Osteoblast (primary cell): ENCODE measurements at places on chromosomes 3 and 15. TPM values are rescaled to one million over a fixed set of nuclear protein-coding genes. Genes with fewer than 3 reads are reported as not detected.

GRCh38 chr3:14907043-14907966, 40.1 kb upstream of the NR2C2 start:
- no peak for DNase-seq

The PPM1L gene
- total RNA-seq: 2.4 and 4.3 TPM in 2 replicates

GRCh38 chr3:178810181-178810580, 261.4 kb downstream of the ZMAT3 start:
- no peak for DNase-seq

The PLD1 gene
- total RNA-seq: 18.1 and 29.5 TPM in 2 replicates

The ZNF717 gene
- 17.7 and 18.5 TPM in 2 replicates for total RNA-seq

- no peak for DNase-seq
Observed at GRCh38 chr3:171013822-171014748, 12.4 kb downstream of the SLC2A2 start.

The CFAP91 gene
- total RNA-seq: 0.36 and 0.59 TPM in 2 replicates

The MGLL gene
- 10.6 and 18.1 TPM in 2 replicates for total RNA-seq

The CHST2 gene
- total RNA-seq: 13.8 and 16.5 TPM in 2 replicates

The SLC7A14 gene
- 0.29 and 0.36 TPM in 2 replicates for total RNA-seq

The RARB gene
- total RNA-seq: 4.1 and 7.6 TPM in 2 replicates

- DNase-seq: peak; percentile 96
Observed at GRCh38 chr15:63610209-63610841, 13.1 kb downstream of the FBXL22 start.

DNA sequence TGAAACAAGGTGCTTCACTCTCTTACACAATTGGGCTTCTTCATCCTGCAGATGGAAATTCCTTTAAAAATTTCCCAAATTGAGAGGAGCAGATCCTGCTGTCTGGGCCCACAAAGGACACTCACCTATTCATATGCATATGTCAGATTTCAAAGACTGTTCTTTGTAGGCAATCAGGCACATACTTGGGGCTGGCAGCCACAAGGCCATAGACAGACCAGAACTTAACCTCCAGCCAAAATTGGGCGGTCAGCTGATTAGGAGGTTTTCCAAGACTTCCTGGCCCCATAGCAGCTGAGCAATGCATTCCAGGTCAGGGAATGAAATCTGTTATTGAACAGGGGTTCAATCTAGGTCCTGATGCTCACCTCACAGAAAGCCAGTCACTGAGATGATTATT, 15.0 kb upstream of the HPS3 start:
- peak; percentile 31 for DNase-seq

GRCh38 chr3:186823386-186823785, 17.1 kb upstream of the RFC4 start:
- no peak for DNase-seq

The SAMMSON gene
- not detected in 2 replicates for total RNA-seq

- no peak for DNase-seq
Observed at GRCh38 chr3:39445927-39446326, 21.6 kb upstream of the MOBP start.

GRCh38 chr3:174863488-174863887, 4.4 kb downstream of the NAALADL2 start:
- no peak for DNase-seq

DNA sequence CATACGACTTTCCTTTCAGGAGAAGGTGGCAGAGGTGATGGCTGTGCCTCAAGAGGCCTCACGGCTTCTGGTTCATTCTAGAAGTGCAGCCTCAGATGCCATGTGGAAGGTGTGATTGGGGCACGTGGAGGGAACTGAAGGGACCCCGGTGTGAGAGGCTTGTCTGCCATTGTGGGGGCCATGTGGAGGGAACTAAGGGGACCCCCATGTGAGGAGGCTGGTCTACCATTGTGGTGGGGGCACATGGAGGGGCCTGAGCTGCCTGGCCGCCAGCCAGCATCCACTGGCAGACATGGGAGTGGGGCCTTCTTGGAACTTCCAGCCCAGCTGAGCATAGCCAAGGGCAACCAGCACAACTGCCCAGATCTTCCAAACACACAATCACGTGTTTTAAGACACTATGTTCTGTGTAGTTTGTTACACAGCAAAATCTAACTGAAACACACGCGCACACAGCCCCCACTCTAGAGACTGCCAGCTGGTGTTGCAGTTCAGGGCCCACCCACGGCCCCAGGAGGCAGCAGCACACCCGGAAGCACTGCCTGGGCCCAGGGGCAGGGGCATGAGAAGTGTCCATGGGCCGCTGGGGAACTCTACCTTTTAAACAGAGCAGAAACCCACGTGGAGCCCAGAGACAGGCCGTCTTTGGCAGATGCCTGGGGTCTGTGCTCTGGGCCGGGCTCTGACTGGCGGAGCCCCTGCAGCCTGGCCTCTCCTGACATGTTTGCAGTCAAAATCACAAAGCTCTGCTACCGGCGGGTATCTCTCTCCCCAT, 66.8 kb downstream of the IQSEC1 start:
- no peak for DNase-seq

The DNAJC19 gene
- 27.9 and 34.2 TPM in 2 replicates for total RNA-seq

GRCh38 chr15:66045542-66045941, 176.3 kb downstream of the RAB11A start:
- DNase-seq: no peak

The A4GNT gene
- total RNA-seq: not detected in 2 replicates

DNA sequence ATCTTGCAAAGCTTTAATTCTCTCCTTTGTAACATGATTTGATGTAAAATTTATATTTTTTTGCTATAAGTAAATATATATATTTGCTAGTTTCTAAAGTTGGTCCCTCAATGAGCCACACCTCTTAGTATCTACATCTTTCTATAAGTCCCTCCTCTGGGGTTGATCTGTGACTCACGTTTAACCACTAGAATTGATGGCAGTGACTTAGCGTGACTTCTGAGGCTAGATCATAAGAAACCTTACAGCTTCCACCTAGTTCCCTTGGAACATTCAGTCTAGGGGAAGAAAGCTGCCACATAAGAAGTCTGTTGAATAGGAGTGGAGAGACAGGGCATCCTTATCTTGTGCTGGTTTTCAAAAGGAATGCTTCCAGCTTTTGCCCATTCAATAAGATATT, 56.6 kb upstream of the TNIK start:
- DNase-seq: no peak

DNA sequence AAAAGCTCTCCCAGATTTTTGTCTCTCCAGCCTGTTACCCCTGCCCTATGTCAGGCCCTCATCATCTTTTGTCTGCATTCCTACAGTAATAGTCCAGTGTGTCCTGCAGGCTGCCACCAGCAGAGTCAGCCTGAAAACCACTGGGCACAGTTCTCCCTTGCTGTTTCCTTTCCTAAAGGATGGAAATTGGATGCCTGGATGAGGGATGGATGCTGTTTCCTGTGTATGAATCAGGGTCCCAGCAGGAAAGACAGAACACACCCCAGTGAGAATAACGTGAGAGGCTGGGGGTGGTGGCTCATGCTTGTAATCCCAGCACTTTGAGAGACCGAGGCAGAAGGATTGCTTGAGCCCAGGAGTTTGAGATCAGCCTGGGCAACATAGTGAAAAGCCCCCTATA, 3.3 kb upstream of the SNX33 start:
- peak; percentile 67 for DNase-seq

DNA sequence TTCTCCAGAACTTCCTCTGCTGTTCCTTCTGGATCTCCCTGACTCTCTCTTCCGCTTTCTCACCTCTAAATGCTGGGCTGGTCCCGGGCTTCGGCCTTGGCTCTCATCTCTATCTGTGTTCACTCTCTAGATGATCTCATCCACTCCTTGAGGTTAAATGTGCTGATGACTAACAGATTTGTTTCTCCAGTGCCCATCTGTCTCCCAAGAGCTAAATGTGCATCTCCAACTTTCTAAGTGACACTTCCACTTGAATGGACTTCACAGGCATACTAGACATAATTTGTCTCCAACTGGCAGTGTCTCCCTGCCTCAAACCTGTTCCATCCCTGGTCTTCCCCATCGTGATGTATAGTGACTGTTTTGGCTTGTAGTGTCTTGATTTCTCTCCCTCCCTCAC, 95.3 kb downstream of the ITPR1 start:
- DNase-seq: no peak

- no peak for DNase-seq
Observed at GRCh38 chr3:192122832-192123594, 604.3 kb downstream of the FGF12 start.

The C2CD4A gene
- total RNA-seq: under 0.01 TPM in 1 of 2 replicates, not detected in the other

GRCh38 chr3:58434990-58435389, 1.4 kb upstream of the PDHB start:
- peak; percentile 86 for DNase-seq

- no peak for DNase-seq
Observed at GRCh38 chr15:49145651-49146609, 9.5 kb downstream of the COPS2 start.

- peak; percentile 81 for DNase-seq
Observed at GRCh38 chr3:52286777-52287110, 884 bp upstream of the GLYCTK start.

DNA sequence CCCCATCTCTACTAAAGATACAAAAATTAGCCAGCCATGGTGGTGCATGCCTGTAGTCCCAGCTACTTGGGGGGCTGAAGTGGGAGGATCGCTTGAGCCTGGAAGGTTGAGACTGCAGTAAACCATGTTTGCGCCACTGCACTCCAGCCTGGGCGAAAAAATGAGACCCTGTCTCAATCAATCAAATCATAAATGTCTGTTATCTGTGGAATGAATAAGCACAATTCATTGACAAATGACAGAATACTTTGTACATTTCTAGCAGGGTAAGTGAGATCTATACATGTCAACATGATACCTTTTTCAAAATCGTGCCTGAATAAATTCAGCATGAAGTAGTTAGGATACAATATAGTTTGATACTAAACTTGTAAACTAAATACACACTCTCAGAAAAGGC, 181.2 kb downstream of the FOXP1 start:
- DNase-seq: peak; percentile 10

DNA sequence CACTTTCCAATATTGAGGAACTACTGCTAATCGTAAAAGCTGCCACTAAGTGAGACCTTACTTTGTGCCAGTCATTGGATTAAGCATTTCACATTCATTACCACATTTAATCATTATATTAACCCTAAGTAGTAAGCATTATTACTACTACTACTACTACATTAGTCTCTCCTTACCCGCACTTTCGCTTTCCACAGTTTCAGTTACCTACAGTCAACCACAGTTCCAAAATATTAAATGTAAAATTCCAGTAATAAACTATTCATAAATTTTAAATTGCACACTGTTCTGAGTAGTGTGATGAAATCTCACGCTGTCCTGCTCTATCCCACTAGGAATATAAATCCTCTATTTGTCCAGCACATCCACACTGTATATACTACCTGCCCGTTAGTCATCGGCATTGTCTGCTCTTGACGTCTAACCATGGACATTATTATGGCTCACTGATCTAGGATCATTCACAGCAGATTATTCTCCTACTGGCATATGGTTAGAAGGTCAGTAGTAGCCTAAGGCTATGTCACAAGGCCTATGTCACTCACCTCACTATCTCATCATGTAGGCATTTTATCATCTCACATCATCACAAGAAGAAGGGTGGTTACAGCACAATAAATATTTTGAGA, 121.1 kb downstream of the GSK3B start:
- no peak for DNase-seq

GRCh38 chr3:70358978-70359580, 46.6 kb upstream of the MDFIC2 start:
- DNase-seq: no peak

DNA sequence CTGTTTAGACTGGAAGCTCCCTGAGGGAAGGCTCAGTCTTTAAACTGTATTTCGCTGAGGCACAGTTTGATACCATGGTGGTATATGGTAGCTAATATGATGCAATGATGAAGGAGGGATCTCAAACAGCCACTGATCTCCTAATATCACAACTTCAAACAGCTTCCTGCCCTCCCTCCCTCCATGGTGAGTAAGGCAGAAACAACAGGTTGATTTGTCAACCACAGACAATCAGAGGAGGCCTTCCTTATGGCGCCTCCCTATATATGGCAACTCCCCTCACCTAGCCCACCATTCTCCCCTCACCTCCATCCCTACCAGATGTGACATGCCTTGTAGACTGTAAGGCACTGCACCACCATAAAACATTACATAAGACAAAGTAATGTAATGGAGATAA, 316.5 kb upstream of the ICE2 start:
- DNase-seq: no peak

The WDR82 gene
- 54.2 and 58.3 TPM in 2 replicates for total RNA-seq

DNA sequence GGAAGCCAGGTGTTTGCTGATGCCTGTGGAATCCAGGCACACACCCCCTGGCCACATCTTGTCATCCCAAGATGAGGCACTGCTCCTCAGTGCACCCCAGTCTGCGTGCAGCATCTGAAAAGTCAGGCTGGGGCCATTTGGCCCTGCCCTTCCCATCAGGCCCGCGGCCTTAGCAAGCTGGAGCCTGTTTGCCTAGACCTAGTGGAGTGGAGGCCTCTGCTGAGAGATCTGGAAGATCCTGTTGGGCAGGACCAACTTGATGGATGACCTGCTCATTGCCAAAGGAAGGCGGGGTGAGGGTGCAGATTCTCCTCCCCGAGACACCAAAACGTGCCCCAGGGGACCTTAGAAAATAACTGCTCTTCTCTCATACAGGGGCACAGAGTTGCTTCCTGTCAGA, 220.2 kb downstream of the SHQ1 start:
- no peak for DNase-seq

The KCNAB1 gene
- under 0.01 and 0.36 TPM in 2 replicates for total RNA-seq

GRCh38 chr15:80160570-80161156, 7.9 kb downstream of the FAH start:
- peak; percentile 89 for DNase-seq

GRCh38 chr3:178703268-178703975, 167.2 kb downstream of the KCNMB2 start:
- no peak for DNase-seq

GRCh38 chr3:18208856-18209255, 216.3 kb downstream of the SATB1 start:
- no peak for DNase-seq

The SRGAP3 gene
- 2.5 and 4.7 TPM in 2 replicates for total RNA-seq

The KLHDC8B gene
- total RNA-seq: 16.6 and 18.3 TPM in 2 replicates

DNA sequence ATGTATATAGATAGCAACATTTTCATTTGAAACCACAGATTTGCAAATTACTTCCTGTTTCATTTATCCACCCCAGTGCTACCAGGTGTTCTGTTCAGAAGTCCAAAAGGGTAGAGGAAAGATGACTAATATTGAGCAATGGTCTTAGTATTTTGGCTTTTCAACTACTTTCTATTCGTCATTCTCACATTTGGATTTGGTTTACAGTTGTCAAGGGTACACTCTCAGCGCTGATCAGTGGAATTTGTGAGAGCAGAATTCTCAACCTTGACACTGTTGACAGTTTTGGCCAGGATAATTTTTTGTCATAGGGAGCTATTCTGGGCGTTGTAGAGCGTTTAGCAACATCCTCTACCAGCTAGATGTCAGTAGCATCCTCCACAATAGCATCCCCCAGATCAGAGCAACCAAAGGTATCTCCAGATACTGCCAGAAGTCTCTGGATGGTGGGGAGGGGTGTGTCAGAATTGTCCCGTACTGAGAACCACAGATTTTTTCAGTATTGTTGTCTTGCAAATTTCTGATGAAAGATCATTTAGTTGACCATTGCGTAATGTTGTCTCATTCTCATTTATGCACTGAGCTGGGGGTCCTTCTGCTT, 4.2 kb downstream of the HMCES start:
- no peak for DNase-seq

GRCh38 chr15:101049856-101050622, 130.9 kb downstream of the LRRK1 start:
- peak; percentile 66 for DNase-seq

GRCh38 chr15:96166223-96167200, 164.0 kb upstream of the NR2F2 start:
- no peak for DNase-seq

- peak; percentile 95 for DNase-seq
Observed at GRCh38 chr3:15098503-15099363, at the start of gene RBSN. TSS of gene RBSN (minus strand) at chr3:15099148. CDS start at chr3:15096120, 3,028 bp downstream.

The CSPG4 gene
- total RNA-seq: 11.5 and 20.3 TPM in 2 replicates

- DNase-seq: no peak
Observed at GRCh38 chr3:122475316-122475715, 39.4 kb downstream of the KPNA1 start.

GRCh38 chr3:187186801-187187421, 10.4 kb upstream of the RTP1 start:
- DNase-seq: peak; percentile 96
